Prostate gland (tissue), 2 donors: ENCODE measurements at places on chromosomes 7 and 10.

DNA sequence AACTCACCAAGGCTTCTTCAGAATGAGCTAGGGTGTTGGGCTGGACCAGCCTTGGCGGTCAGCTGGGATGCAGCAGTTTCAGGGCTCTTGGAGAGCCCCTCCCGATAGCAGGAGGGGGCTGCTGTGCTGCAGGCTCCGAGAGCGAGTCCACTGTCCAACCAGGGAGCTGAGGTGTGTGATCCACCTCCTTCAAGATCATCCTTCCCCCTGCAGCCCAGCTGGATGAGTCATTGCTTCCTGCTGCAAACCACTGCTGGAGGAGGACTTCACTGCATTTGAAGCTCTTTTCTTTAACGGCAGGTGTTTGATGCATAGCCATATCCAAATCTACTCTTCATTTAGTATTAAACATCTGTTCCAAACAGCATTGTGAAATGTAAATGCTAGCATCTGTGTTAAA lies 54.2 kb upstream of the EBF3 start:
- no peaks in the 10 kb centered on the region for H3K4me1 ChIP-seq
- no peak overlapping the region for H3K27ac ChIP-seq
- DNase-seq, result no peak
- H3K27me3 ChIP-seq, result no peaks in the 10 kb centered on the region

DNA sequence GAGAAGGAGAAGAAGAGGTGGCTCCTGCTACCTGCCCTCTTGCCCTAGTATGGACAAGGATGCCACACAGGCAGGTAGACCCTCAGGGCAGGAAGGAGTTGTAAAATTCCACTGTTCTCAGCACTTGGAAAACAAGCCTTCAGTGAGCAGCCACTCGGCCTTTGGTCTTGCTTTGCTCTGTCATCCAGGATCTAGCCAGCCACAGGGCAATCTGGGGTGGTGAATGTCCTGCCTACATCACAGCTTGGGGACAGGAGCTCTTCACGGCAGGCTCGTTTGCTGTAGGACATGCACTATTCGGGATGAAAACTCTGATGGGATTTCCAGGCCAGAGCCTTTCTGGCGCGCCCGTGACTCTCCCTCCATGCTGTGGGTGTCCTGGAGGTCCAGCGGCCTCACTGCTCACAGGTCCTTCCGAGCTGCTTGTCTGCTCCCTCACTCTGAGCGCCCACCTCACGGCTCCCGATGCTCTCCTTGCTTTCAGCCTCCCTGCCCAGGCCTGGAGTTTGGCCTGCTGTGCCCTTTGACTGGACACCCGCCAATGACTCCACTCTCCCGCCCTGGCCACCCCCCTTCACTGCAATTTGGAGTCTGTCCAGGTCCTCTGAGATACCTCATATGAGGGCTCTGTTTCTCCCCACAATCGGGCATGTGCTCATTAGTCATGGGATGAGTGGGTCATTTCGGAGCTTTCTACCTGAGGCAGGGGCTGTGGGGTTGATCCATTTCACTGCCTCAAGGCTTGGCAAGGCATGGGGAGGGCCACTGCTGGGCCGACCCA lies 227.2 kb upstream of the GRB10 start:
- no peak overlapping the region for H3K4me3 ChIP-seq
- no peaks in the 10 kb centered on the region for H3K27me3 ChIP-seq
- H3K36me3 ChIP-seq, result no peaks in the 10 kb centered on the region
- H3K27ac ChIP-seq, result no peak overlapping the region

GRCh38 chr7:47837826-47838225 lies 110.4 kb downstream of the PKD1L1 start:
- H3K27me3 ChIP-seq, result no peaks in the 10 kb centered on the region
- H3K36me3 ChIP-seq, result no peaks in the 10 kb centered on the region
- no peaks in the 10 kb centered on the region for H3K4me1 ChIP-seq
- DNase-seq, result no peak

- H3K36me3 ChIP-seq, result no peaks in the 10 kb centered on the region
- no peak overlapping the region for H3K4me3 ChIP-seq
- no peaks in the 10 kb centered on the region for H3K4me1 ChIP-seq
- no peak overlapping the region for H3K27ac ChIP-seq
- DNase-seq, result no peak
These were observed 81.5 kb upstream of the HPS1 start for GRCh38 chr10:98528166-98528804.

DNA sequence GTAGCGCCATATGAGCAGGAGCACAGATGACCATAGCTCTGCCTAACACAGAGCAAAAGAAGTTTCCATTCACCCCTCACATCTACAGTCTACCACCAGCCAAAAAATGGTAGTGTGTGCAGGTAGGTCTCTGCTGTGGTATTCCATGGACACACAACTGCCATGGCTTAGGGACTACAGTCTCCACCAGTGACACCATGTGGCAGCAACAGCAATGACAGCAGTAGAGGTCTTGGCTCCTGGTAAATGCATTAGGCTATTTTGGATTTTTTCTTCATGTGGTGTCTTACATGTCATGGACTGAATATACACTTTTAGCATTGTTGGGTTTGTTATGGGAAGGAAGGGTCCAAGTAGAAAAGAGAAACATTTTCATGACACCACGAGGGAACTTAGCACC lies 70.1 kb upstream of the CABCOCO1 start:
- DNase-seq, result no peak
- H3K27ac ChIP-seq, result no peak overlapping the region

DNA sequence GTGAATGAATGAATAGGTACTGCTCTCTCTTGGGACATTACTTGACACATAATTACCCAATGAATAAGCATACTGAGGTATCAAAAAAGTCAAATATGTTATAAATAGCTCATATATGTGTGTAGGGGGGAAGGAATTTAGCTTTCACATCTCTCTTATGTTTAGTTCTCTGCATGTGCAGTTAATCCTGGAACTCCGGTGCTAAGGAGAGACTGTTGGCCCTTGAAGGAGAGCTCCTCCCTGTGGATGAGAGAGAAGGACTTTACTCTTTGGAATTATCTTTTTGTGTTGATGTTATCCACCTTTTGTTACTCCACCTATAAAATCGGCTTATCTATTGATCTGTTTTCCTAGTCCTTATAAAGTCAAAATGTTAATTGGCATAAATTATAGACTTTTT lies 1.2 kb downstream of the CFTR start:
- H3K27ac ChIP-seq, result no peak overlapping the region
- no peaks in the 10 kb centered on the region for H3K27me3 ChIP-seq
- H3K4me1 ChIP-seq, result no peaks in the 10 kb centered on the region
- no peak overlapping the region for H3K4me3 ChIP-seq

DNA sequence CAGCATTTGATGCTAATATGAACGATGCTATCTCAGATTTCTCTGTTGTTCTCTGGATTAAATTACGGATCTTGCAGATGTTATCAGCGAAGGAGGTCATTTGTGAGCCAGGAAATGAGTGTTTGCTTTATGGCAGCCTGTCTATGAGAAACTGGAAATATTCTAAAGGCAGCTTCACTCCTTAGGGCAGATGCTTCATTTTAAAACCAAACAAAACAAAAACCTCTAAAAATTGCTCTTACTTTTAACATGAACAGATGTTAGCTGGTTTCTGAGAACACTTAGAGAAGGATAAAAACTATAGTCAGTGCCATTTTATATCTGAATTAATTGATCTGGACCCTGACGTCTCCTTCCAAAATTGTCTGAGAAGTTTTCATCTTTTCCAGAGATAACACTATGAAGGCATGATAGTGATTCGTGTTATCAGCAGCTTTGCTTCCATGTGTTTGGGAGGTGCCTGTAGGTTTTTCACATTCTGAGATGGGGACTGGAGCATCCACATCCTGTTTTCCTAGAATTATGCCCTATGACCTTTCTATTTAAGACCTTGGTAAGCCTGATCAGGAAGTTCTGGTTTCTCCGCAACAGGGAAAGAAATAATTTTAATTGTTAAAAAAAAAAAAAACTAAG lies 53.1 kb downstream of the CPED1 start:
- H3K36me3 ChIP-seq, result no peaks in the 10 kb centered on the region
- H3K4me3 ChIP-seq, result no peak overlapping the region
- no peaks in the 10 kb centered on the region for H3K27me3 ChIP-seq
- no peaks in the 10 kb centered on the region for H3K4me1 ChIP-seq
- DNase-seq, result no peak
- no peak overlapping the region for H3K27ac ChIP-seq

DNA sequence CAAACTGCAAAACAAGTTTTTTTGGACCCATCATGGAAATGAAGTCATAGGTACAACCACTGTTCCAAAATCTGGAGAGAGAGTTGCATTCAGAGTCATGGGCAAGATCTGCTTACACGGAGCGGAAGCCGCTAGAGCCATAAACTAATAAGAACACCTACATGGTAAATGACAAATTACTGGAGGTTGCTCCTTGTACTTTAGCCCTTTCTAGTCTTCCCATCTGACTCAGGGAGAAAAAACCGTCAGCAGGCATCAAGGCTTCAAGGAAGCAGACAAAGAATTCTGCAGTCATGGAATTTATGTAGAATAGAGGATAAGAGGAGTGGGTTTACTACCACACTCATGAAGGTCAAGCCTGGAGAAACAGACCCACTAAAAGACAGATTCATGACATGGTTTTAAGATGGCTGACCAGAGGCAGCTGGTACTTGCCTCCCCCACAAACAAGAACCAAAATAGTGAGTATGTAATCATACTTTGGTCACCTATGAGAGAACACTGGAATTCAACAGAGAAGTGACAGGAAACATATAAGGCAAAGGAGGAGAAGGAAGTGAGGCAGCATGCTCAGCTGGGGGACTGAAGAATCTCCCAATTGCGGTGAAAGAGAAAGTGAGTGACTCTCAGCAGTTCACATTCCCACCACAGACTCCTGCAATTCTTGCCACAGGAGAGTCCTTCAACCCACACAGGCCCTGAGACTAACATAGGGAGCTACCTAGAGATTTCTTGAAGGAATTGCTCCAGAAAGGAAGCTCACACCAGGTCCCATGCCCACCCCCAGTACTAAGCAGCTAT lies 42.4 kb upstream of the ASAH2 start:
- H3K4me1 ChIP-seq, result no peaks in the 10 kb centered on the region
- no peak overlapping the region for H3K4me3 ChIP-seq
- H3K27ac ChIP-seq, result no peak overlapping the region
- DNase-seq, result no peak

DNA sequence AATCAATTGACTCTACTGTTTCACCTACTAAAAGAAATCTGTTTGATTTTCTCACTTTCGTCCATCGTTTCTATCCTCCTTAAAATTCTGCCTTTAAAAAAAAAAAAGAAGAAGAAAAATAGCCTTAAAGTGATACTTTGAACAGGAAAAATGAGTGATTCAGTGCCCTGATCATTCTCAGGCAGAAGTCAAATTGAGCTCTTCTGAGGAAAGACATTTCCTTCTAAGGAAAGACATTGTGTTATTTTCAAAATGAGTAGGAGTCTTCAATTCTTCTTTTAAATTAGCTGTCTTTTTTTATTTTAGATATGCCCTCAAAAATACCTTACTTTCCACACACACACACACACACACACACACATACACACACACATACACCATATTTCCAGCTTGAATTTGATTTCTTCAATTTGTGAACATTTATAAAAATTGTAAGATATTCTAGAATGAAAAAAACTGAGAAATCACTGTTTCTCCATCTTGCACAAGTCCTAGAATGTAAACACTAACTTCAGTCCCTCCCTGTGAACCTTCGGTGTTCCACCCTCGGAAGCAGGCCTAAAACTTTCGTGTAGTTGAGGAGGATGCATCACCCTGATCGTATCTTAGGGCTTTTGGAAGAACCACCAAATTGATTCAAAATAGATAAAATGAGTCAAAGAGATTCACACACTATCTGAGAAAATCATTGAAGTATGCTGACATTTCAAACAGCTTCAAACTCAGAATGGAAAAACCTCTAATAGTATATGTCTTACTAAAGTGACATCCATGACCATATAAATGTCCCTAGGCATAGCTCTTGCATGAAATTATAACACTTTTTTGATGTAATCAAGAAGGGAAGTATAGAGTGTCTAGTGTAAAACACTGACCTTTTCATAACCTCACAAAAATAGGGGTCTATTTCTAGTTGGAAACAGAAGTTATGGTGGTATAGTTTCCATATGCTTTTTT lies 270.8 kb downstream of the GATA3 start:
- no peak overlapping the region for H3K4me3 ChIP-seq
- H3K4me1 ChIP-seq, result no peaks in the 10 kb centered on the region
- DNase-seq, result no peak
- H3K27ac ChIP-seq, result no peak overlapping the region
- H3K36me3 ChIP-seq, result no peaks in the 10 kb centered on the region
- H3K27me3 ChIP-seq, result no peaks in the 10 kb centered on the region

DNA sequence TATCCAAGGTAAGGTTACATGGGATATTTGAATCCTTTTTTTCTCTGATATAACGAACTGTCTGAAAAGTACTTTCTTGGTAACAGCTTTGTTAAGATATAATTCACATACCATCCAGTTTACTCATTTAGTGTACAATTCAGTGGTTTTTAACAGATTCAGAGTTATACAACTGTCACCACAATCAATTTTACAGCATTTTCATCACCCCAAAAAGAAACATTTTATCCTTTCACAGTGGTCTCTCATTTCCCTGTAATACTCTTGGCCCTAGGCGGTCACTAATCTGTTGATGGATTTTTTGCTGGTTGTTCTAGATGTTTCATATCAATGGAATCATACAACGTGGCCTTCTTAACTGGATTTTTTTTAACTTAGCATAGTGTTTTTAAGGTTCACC lies 91.6 kb downstream of the GLCCI1 start:
- H3K27me3 ChIP-seq, result no peaks in the 10 kb centered on the region
- H3K4me3 ChIP-seq, result no peak overlapping the region
- DNase-seq, result no peak
- no peaks in the 10 kb centered on the region for H3K4me1 ChIP-seq

- H3K4me1 ChIP-seq, result no peaks in the 10 kb centered on the region
- no peaks in the 10 kb centered on the region for H3K36me3 ChIP-seq
- H3K4me3 ChIP-seq, result no peak overlapping the region
- DNase-seq, result no peak
These were observed 60.1 kb downstream of the CFAP46 start for GRCh38 chr10:132882069-132882951.

GRCh38 chr10:132532749-132533560 lies 4.6 kb upstream of the INPP5A start:
- no peak overlapping the region for H3K27ac ChIP-seq
- no peak for DNase-seq
- H3K36me3 ChIP-seq, result no peaks in the 10 kb centered on the region
- H3K4me3 ChIP-seq, result no peak overlapping the region

DNA sequence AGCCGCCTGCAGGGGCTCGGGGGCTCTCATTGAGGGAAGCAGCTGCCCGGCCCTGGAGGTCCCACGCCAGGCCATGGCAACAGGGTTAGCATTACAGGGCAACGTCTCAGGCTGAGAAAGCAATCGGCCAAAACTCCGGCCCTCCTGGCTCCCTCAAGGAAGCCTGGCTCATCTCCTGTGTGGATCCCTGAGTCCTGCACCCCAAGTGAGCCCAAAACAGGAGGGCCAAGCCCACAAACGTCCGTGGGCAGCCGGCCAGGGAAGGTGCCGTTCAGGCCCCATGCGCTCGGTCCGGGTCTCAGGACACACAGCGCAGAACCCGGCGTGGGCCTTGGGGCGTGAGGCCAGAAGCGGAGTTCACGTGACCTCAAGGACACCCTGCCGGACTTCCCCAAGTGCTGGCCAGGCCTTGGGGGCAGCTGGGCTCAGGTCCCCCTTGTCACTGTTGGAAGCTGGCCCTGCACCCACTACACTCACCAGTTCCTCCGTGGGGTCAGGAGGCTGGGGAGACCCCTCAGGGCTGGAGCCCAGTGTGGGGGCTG lies 8.0 kb upstream of the PWWP2B start:
- no peaks in the 10 kb centered on the region for H3K27me3 ChIP-seq
- DNase-seq, result no peak
- H3K4me1 ChIP-seq, result no peaks in the 10 kb centered on the region
- H3K27ac ChIP-seq, result no peak overlapping the region
- H3K4me3 ChIP-seq, result no peak overlapping the region

- peaks cover 4% of the 10 kb centered on the region for H3K4me1 ChIP-seq
- no peak for DNase-seq
- no peak overlapping the region for H3K27ac ChIP-seq
- no peaks in the 10 kb centered on the region for H3K36me3 ChIP-seq
- no peaks in the 10 kb centered on the region for H3K27me3 ChIP-seq
These were observed 84.2 kb downstream of the TBXAS1 start for GRCh38 chr7:139913021-139913844.
